ENCODE measurements at places on chromosomes 1 and 21. TPM values are rescaled to one million over a fixed set of nuclear protein-coding genes. Genes with fewer than 3 reads are reported as not detected.

DNA sequence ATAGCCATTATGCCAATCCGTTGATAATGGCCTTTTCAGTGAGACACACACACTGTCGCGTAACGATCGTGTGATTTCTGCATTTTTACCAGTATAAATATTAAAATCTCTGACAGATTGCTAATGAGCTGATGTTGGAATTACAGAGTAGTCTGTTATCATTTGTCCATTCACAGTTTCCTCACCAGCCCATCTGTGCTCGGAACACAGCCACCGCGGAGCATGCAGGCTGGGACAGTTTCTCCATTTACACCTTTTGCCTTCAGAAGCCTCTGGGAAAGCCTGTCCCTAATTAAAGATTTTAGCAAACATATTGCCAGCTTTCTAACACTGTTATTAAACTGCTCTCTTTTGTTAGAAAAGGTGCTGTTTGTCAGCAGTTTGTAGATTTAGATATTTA is 82.2 kb upstream of the BARHL2 start:
- DNase-seq: no peak

- peak; percentile 42 for DNase-seq
These were observed 180.9 kb downstream of the PTGER3 start for GRCh38 chr1:70866542-70867264.

GRCh38 chr1:29284961-29285560 is 48.7 kb downstream of the PTPRU start:
- DNase-seq: no peak

- DNase-seq: no peak
These were observed 1503.0 kb downstream of the KCNT2 start for GRCh38 chr1:195105281-195105680.

GRCh38 chr1:29094433-29094832 is 29.3 kb downstream of the TMEM200B start:
- no peak for DNase-seq

- no peak for DNase-seq
These were observed 26.8 kb upstream of the TMPRSS15 start for GRCh38 chr21:18430341-18430740.

- no peak for DNase-seq
These were observed 156.2 kb downstream of the TGFBR3 start for GRCh38 chr1:91729621-91730358.

DNA sequence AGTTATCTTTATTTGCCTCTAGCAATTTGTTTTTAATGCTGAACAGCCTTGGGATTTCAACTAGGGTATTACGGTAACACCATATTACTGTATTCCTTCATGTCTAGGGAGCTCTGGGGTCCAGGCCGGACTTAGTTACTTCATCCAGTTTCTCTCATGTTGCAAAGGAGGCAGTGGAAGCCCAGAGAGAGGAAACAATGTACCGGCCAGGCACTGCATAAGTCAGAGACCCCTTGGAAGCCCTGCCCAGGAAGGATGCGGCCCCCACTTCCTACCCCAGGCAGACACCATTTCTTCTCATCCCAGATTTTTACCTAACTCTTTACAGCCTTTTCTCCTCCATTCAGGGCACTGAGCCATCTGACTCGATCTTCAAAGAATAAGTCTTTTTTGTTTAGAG is 32.5 kb downstream of the TRABD2B start:
- DNase-seq: no peak

DNA sequence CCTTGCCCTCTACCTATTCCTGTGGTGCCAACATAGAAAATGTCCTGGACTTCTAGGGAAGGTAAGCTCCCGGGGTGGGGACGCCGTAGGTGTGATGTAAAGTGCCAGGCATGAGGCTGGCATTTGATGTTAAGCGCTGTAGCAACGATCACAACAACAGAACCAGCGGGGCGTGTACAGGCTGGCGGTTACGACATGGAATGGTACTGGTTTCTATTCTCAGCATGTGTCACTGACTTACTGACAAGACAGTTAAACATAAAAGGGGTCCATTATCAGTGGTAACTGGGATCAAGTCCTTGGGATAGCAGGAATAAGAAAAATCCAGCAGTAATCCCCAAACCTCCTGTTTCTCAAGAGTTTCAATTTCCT is 58.9 kb downstream of the TGFBR3 start:
- no peak for DNase-seq

GRCh38 chr1:115811140-115811828 is 29.6 kb downstream of the NHLH2 start:
- no peak for DNase-seq

Gene SLC45A1
- 1.4 TPM for polyA plus RNA-seq

DNA sequence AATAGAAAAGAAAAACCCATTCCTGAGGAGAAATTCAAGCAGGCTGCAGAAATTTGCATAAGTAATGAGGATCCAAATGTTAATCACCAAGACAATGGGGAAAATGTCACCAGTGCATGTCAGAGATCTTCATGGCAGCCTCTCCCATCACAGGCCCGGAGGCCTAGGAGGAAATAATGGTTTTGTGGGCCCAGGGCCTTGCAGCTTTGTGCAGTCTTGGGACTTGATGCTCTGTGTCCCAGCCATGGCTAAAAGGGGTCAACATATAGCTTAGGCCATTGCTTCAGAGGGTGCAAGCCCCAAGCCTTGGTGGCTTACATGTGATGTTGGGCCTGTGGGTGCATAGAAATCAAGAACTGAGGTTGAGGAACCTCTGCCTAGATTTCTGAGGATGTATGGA is 22.7 kb downstream of the RAB3GAP2 start:
- no peak for DNase-seq

DNA sequence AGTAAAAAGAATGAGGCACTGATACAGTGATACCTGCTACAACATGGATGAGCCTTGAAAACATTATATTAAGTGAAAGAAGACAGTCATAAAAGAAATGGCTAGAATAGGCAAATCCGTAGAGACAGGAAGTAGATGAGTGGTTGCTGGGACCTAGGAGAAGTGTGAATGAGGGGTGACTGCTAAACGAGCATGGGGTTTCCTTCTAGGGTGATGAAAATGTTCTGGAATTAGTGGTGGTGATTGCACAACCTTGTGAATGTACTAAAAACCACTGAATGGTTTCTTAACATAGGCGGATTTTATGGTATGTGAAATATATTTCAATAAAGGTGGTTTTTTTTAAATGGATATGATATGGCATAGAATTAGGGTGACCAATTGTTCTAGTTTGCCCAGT is 12.6 kb upstream of the SERINC2 start:
- DNase-seq: no peak

GRCh38 chr1:30912913-30913652 is 4.5 kb upstream of the SDC3 start:
- no peak for DNase-seq

- no peak for DNase-seq
These were observed 172.5 kb downstream of the CTH start for GRCh38 chr1:70583522-70583921.

DNA sequence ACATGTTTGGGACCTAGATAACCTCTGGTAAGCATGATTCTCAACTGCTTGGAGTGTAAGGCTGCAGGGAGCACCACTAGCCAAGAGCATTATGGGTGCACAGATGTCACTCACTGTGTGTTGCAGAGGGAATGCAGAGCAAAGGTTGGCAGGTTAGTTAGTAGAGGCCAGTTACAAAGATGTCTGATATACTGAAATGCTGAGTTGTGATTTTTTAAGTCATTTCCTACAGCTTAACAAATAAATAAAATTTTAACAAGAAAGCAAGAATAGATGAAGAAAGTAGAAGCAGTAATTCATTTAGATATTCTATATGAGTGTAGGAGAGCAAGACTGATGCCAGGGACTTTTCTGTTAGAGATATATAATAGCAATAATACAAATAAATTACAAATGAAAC is 64.8 kb downstream of the MARK1 start:
- DNase-seq: no peak

GRCh38 chr1:18907021-18907916 is 4.9 kb upstream of the ALDH4A1 start:
- DNase-seq: peak; percentile 66

- no peak for DNase-seq
These were observed 604.6 kb downstream of the LRRIQ3 start for GRCh38 chr1:73593364-73593763.

Gene OR2L2
- 0.14 TPM for polyA plus RNA-seq
